ENCODE measurements at places on chromosomes 12 and 14. TPM values are rescaled to one million over a fixed set of nuclear protein-coding genes. Genes with fewer than 3 reads are reported as not detected.

The EXOC3L4 gene
- total RNA-seq, result not detected

The MYO1H gene
- total RNA-seq, result not detected

The SMCO2 gene
- not detected for total RNA-seq

The ZNF891 gene
- total RNA-seq, result 3.0 TPM

The LHX5 gene
- total RNA-seq, result not detected

Data from CD4-positive, CD25-positive, alpha-beta regulatory T cell (primary cell).